ENCODE measurements at places on chromosomes 1 and 21.

GRCh38 chr1:147676311-147677085 is 6.2 kb upstream of the ACP6 start:
- DNase-seq = no peak

GRCh38 chr1:191065346-191065745 is 587.7 kb upstream of the BRINP3 start:
- no peak for DNase-seq

DNA sequence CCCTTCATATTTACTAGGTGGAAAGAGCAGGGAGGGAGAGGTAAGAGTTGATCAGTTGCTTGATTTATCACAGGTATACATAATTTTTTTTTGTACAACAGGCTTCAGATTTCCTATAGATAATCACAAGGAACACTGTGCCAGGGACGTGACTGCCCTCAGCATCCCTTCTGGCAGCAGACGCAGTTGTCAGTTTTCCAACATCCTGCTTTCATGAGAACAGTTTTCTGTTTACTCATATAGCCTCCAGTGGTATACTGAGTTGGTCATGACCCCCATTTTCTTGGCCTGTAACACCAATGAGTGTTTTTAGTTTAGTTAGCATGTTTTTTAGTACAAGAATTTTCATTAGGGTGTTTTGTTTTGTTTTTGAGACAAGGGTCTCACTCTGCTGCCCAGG is 37.9 kb upstream of the PTPRF start:
- DNase-seq = no peak

GRCh38 chr1:166785987-166786386 is 53.3 kb upstream of the POGK start:
- DNase-seq = no peak
